Activated CD8-positive, alpha-beta memory T cell treated with anti-CD3 and anti-CD28 coated beads, Interleukin-2, amount 10 ng/mL, durations not matched to agents 7 days and 5 days (primary cell): ENCODE measurements at places on chromosomes 6 and 20.
A peak's percentile ranks its signal among the peaks of the same experiment; 100 is the strongest.

DNA sequence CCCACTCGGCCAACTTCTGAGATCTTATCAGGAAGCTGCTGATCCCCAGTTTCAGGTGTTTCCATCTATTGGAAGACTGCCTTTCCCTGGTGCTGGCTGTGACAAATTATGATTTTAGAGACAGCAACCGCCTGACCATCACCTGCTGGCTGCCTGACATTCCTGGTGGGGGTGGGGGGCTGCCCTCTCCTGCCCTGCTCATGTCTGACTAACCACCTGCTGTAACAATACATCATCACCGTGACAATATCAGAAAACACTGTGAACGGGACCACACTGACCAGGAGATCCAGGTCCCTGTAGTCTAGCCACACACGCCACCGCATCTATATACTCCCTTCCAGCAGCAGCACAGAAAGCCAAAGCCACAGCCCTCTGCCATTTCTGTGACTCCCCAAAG lies 537.5 kb downstream of the QKI start:
- no peak for DNase-seq

- no peak for DNase-seq
Measured at GRCh38 chr6:41445261-41445660, 100.9 kb upstream of the FOXP4 start.

- DNase-seq = no peak
Measured at GRCh38 chr6:156933201-156934068, 156.3 kb downstream of the ARID1B start.

DNA sequence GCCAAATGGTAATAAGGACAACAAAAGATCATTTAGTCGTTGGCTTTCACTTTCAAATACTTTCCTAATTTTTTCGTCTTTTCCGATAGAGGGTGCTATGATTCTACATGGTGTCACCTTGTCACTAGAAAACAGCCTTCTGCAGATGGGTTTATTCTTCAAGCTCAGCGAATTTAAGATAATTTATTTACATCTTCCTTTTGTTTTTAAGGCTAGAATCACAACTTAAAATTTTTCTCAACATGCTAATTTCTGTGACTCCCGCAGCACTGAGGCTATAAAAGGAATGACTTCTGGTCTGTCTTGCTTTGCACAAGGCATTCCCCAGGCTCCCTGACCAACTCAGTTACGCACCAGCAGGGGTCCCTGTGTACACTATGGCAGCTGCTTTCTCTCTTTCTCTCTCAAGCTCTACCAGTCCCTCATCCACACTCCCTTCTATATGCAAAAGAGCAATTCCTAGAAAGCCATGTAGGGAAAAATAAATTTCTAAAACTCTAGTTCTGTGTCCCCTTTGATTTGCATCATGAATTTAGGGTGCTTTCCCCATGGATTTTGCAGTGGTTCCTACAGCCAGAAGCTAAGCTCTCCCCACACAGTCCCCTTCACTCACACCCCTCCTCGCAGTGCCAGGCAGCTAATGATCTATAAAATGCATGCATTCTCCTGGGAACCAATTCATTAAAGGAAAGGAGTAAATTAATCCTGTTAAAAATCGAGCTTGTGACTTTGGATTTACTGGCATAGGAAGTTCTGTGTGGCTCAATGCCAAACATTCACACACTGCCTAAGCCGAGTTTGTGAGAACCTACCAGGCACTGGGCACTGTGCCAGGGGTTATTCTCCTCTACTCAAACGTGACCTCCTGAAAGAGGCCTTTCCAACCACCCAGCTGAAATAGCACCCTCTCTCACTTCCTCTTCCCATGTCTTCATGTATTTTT lies 74.5 kb downstream of the DCDC2 start:
- DNase-seq = peak; percentile 55

GRCh38 chr20:40945754-40946450 lies 82.7 kb upstream of the TOP1 start:
- DNase-seq = peak; percentile 46

DNA sequence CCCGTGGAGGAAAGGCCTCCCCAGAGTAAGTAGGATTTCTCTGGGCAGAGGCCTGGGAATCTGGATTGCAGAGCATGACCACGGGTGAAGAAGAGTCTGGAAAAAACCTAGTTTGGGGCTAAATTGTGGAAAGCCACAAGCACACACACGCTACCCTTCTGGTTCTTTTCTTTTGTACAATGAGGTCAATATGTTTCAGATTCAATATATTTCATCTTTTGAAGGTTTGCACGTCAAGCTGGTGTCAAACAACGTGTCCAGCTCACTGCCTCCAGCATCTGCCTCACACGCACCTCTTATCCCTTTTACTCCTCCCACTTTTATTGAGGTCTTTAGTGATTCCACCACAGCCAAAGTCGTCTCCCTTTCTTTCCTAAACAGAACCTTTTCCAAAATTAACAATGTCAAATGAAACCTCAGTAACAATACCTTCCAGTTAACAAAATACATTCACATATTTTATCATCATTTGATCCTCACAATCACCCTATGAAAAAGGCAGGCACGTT lies 773 bp upstream of the EPB41L2 start:
- DNase-seq = no peak

DNA sequence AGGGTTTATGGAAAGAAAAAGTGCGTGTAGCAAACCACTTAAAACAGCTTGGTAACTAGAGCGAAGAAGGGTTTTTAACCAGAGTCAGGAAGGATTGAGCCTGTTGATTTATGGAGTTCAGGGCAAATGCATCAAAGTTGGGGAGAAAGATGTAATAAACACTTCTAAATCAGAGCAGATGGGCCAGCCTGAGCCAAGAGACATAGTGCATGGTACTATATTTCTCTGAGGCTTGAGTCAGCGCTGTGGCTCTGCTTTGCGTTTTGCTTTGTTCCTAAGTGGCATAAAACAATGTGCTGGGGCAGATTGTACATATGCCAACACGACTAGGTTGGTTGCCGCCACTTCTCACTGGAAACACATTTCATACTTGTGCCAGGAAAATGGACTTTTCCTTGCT lies 111.3 kb downstream of the BCKDHB start:
- no peak for DNase-seq

GRCh38 chr6:41197234-41197633 lies 3.7 kb downstream of the TREML2 start:
- no peak for DNase-seq

DNA sequence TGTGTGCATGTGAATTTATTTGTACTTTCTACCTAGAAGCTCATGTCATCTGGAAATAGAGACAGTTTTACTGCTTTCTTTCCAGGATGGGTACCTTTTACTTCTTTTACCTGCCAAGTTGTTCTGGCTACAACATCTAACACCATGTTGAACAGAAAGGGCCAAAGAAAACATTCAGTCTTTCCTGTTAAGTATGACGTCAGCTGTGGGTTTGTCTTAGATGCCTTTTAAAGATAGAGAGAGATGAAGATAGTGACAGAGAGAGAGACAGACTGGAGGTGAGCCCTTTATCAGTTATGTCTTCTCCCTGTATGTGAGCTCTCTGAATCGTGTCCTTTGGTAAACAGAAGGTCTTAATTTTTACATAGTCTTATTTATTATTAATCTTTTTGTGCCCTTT lies 3.4 kb upstream of the DACT2 start:
- DNase-seq = no peak

DNA sequence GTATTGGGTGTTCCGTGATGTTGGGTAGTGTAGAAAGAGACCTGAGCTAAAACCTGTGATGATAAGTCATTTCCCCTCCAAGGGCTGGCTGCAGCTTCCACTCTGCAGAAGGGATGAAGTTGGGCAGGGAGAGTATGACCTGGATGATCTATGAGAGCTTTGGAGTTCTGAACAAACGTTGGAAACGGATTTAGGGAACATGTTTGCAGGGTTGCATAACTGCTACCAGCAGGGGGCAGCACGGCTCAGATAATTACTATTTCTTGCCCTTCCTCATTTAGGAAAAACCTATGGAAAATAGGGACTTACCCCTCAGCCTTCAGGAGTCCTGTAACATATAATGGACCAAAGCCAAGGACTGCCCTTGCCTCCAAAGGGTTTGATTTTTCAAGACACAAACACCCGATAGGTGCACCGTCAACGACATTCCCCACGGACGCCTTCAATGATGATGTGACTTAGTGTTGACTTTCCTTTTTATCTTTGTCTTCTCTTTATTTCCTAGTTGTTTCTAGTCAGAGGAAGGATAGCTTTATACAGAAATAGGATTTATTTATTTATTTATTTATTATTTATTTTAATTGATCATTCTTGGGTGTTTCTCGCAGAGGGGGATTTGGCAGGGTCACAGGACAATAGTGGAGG lies 164.9 kb upstream of the SASH1 start:
- no peak for DNase-seq

GRCh38 chr6:135149376-135149775 lies 31.7 kb upstream of the MYB start:
- DNase-seq = no peak

- no peak for DNase-seq
Measured at GRCh38 chr20:1185316-1185741, 548 bp upstream of the TMEM74B start.

DNA sequence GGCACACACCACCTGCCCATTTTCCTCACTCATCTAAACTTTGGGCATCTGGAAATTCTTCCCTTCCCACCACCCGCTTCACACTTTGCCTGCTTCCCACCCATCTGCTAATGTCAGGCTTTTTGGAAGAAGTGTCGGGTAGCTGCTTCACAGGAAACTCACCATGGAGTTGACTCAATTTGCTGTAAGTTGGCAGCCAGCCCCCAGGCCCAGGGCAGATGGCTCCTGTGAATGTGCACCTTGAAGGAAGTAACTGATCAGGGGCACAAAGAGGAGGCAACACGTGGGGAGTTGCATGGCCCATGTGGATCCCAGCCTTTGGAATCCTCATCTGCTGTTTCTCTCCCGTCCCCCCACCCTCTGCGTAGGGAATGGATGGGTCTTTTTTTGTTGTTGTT lies 87.3 kb downstream of the PPP1R14C start:
- DNase-seq = no peak

GRCh38 chr6:7881765-7882500 lies 28.7 kb downstream of the TXNDC5 start:
- DNase-seq = no peak

DNA sequence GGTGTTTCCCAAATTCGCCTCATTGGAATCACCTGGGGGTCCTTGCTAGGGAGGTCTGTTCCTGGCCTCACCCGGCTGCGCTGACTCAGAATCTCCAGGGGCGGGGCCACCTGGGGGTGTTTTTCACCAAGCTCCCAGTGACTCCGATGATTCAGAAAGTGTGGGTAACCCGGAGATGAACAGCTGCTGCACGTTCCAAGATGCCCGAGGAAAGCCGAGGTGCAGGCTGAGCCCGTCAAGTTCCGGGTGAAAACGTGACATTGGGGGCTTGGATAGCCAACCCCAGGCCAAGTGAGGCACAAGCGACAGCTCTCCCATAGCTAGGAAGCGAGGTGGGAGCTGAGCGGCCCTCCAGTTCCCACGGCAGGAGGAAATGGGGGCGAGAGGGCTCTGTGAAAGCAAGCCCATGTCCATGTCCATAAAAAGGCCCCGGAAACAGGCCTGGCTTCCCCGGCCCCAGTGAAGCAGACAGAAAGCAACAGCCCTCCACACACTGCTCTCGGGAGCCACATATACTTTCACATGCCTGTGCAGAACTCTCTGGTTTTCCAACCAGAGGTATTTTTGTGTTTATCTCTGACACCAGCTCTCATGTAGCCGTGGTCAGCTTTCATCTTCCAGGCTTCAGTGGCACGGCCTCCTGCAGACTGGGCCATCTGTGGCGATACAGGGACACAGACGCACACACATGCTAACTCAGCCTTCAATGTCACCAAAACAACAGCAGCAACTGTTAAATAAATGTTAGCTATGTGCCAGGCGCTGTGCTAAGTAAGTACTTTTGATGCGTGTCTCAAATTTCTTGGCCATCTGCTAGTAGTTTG lies 90.7 kb upstream of the CCDC28A start:
- DNase-seq = no peak

DNA sequence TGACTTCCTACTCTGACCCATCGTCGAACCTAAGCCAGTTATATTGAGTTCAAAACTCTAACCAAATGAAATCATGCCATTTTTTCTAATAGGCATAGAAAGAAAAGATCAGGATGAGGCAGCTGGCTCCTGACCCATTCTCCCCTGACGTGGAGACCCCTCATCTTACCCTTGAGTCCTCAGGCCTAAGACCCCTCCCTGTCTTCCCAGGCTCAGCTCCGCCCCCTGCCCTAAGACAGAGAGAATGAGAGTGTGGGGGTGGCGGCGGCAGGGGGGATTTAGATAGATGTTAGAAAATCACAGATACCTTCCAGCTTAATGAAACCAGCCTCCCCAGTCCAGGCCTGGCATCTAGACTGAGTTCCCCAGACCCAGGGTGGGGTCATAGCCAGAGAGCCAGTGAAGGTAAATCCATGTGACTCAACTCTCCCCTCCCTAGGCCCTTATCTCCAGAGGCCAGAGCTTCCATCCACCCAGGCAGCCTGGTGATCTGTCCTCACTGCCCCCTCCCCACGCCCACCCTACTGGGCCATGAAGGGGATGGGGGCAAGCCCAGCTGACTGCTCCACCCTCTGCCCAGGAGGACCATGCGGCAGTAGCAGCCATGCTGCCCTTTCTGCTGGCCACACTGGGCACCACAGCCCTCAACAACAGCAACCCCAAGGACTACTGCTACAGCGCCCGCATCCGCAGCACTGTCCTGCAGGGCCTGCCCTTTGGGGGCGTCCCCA lies 6.8 kb downstream of the TMEM63B start:
- DNase-seq = no peak

GRCh38 chr6:14619419-14619781 lies 501.8 kb downstream of the CD83 start:
- no peak for DNase-seq

DNA sequence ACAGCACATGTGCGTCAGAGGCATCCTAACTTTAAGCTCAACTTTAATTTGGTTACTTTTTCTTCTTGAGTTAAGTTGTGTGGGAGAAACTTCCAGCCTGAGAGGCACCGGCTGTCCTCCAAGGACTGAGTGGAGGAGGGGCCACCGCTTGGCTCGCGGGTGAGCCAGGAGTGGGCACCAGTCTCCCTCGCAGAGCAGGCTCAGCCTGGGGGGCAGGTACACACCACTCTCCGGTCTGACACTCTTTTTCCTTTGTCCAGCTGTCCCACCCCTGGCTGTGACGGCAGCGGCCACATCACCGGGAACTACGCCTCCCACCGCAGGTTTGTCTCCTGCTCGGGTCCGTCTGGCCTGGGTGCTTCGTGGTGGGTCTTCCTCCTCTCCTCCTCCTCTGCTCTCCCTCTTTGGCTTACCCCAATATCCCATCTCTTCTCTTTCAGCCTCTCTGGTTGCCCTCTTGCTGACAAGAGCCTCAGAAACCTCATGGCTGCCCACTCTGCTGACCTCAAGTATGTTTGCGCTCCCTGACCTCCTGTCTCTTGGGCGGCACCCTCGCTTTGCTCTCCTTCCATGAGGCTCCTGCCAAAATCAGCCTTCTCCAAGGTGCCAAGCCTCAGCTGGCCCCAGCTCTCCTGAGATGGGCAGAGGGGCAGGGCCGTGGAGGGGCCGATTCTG lies 32.6 kb upstream of the PCMTD2 start:
- no peak for DNase-seq

- DNase-seq = no peak
Measured at GRCh38 chr6:3523966-3524365, 67.1 kb upstream of the SLC22A23 start.

- DNase-seq = no peak
Measured at GRCh38 chr20:20731945-20732296, 19.5 kb upstream of the RALGAPA2 start.
